ENCODE measurements at places on chromosomes 7 and 10.
A peak's percentile ranks its signal among the peaks of the same experiment; 100 is the strongest.

GRCh38 chr7:135077642-135078041, 70.2 kb upstream of the TMEM140 start:
- no peak for DNase-seq

DNA sequence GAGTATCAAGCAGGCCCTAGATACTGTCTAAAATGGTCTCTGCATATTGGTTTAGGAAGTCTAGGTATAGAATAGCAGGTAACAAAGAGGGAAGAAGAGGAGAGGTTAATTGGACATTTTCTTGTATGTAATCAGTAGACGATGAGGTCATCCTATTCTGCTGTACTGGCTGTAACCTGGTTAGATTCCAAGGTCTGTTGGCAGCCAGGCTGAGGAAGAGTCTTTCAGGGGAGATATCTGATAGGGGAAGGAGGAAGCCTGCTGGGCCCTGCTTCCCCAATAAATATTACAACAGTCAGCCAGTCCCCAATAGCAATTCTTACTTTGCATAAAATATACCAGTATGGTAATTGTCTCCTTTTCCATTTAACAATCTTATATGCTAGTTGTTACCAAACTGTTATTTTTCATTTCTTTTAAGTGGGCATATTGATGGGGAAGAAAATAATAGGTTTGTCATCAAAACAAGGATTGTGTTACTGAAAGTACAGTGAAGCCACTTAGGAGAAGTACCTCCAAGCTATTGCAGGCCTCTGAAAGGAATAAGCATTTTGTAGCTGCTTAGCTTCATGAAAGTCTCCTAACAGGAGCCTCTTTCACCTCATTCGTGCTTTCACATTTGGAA, 186.4 kb downstream of the LRRC4 start:
- DNase-seq, result peak; percentile 2

DNA sequence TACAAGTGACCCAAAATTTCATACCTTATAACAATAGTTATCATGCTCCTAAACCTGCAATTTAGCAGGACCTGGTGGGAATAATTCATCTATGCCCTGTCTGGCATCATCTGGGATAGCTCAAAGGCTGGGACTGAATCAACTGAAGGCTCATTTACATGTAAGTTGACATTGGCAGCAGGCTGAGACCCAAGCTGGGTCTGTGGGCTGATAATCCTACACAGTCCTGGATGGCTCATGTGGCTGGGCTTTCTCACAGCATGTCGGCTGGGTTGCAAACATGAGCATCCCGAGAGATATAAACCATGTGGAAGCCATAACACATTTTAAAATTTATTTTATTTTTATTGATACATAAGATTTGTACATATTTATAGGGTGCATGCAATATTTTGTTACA, 19.5 kb upstream of the ABCB5 start:
- no peak for DNase-seq

DNA sequence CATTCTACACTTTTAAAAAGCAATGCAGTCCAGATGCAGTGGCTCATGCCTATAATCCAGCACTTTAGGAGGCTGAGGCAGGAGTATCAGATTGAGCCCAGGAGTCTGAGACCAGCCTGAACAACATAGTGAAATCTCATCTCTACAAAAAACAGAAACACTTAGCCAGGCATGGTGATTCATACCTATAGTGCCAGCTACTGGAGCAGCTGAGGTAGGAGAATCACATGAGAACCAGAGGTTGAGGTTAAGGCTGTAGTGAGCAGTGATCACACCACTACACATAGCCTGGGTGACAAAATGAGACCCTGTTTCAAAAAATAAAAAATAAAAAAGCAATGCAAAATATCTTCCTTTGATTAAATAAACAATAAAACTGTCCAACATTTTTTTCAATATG, 205.2 kb downstream of the GRM8 start:
- DNase-seq, result no peak

GRCh38 chr7:151252561-151252835, 4.0 kb upstream of the SMARCD3 start:
- DNase-seq, result no peak

- DNase-seq, result peak; percentile 62
Observed at GRCh38 chr10:60606343-60607080, 171.8 kb upstream of the CDK1 start.

GRCh38 chr10:35265435-35265834, 70.9 kb upstream of the CCNY start:
- no peak for DNase-seq

- DNase-seq, result peak; percentile 78
Observed at GRCh38 chr7:21352540-21353387, 75.1 kb upstream of the SP4 start.

GRCh38 chr10:126570621-126571602, 99.6 kb downstream of the C10orf90 start:
- no peak for DNase-seq

All from CD14-positive monocyte (primary cell).